ENCODE measurements at places on chromosomes 6 and 20.

DNA sequence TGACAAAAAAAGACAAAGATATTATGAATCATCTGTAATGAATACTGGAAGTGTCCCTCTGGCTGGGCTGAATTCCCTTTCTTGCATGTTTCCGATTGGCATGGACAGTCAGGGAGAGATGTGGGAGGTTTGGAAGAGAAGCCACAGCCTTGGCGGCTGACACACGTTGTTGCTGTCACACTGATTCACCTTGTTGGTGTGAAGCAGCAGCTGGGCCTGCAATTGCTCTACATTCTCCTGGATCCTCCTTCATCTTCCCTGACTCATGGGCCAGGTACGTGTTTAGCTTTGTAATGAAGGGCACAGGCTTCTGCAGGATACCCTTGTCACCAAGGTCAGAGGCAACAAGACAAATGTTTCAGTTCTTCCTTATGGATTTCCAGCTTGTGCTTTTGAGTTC, 13.4 kb upstream of the SMIM8 start:
- DNase-seq: no peak

DNA sequence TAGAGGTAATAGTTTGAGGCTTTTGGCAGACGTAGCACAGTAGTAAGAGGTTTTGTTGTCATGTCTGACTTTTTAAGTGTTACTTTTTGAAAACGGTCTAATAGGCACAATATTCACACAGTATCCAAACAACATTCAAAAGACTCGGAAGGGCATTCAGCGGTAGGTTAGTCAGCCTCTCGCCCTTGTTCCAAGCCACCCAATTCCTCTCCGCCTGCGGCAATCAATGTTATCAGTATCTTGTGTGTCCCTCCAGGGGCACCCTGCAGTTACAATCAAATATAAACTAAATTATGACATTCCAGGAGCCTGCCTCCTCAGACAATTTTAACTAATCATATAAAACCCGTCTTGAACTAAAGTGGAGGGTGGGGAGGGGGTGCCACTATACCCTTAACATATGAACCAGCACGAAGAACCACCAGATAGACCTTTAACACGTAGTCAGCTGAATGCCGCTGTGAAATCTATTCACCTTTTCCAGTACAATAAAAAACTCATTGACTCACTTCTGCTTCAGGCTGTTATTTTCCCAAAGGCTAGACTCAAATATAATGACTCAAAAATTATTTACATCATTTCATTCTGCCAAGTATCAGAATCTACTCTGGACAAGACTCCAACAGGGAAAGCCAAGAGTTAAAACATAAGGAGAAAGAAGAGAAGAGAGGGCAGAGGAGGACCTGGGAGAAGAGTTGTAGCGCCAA, 1.6 kb downstream of the TENT5A start:
- DNase-seq: no peak

DNA sequence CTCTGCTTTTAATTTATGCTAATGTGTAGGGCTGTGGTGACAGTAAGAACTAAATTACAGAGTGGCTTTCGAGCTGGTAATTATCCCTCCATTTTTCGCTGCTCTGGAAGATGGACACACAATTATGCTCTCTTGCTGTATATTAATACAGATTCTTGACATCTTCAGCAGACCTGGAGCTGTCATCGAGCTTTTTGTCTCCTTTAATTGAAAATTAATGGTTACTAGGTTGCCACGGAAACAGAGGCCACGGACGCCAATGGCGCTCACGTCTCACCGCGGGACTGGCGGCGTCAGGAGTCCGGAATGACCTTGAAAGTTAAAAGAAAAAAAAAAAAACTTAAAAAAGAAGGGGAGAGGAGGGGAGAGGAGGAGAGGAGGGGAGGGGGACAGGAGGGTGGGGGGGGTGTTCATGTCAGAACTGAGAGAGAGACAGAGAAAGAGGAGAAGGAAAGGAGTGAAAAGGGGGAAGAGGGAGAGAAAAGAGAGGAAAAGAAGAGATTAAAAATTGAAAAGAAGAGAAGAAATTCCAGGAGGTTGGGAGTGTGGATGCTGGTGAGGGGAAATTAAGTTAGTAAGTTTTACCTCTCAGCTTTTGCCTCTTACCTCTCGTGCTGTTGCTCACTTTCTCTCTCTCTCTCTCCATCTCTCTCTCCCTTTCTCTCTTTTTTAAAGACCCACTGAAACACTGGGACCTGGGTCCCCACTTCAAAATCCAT, 22.1 kb upstream of the FOXP4 start:
- no peak for DNase-seq

- no peak for DNase-seq
Observed at GRCh38 chr6:156852147-156852857, 75.1 kb downstream of the ARID1B start.
